Ecto neural progenitor cell (in vitro differentiated cells): ENCODE measurements at places on chromosomes 1 and 21.

DNA sequence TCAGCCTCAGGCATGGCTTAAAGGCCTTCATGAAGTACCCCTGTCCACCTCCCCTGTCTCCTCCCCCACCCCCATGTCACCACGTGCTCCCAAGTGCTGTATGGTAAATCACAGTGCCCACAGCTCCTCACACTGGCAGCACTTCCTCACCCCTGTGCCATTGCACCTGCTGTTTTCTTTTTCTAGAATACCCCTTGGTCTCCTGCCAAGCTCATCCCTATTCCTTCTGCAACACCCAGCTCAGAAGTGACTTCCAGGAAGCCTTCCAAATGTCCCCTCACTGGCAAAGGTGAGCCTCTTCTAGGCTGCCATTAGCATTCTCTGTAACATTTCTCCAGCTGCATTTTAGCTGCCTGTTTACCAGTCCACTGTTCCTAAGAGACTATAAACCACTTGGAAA, 9.4 kb downstream of the AKNAD1 start:
- DNase-seq = no peak

DNA sequence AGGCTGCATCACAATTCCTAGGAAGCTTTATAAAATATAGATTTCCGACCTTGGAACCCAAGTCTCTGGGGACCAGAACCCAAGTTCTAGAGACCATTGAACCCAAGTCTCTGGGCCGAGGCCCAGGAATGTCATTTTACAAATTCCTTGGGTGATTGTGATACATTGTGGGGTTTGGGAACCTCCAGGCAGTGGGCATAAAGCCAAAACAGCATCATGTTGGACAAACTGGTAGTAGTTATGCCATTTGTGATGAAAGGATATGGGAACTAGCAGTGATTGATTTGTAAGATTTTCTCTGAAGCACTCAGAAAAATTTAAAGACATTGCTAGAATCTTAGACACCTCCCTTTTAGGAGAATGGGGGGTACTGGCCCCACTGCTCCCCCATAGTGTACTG, 160.2 kb downstream of the HIVEP3 start:
- no peak for DNase-seq

DNA sequence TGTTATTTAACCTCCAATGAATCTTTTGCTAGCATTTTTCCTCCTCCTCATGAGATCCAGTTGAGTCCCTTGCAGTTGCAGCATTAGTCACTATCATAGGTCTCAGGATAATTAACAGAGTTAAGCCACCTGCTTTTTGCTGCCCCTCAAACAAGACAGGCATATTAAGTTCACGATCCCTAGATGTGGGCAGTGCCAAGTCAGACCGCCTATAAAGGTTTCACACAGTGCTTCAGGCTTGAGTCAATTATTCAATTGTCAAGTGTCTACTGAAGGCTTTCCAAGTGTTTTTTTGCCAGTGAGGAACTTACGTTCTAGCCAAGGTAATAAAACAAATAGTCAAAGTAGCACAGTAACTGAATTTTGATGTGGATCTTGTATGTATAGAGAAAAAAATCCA, 175.0 kb downstream of the DAB1 start:
- DNase-seq = no peak

DNA sequence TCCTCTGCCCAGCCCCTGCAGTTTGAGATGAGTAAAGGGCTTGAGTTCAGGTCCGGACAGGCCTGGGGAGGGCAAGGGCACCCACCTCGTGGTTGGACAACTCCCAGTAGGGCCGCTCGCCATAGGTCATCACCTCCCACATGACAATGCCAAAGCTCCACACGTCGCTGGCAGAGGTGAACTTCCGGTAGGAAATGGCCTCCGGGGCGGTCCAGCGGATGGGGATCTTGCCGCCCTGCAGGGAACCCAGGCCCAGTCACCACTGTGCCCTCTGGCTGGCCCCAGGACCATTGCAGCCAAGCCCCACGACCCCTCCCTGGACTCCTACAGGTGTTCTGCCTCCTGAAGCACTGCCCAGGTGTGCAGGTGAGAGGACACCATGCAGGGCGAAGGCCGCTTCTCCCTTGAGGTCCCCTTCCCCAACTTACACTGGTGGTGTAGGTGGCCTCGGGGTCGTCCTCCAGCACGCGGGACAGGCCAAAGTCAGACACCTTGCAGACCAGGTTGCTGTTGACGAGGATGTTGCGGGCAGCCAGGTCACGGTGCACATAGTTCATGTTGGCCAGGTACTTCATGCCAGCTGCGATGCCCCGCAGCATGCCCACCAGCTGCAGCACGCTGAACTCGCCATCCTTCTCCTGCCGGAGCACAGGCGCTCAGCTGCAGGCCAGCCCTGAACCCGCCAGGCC, 24.1 kb downstream of the EPHA2 start:
- DNase-seq = no peak

GRCh38 chr1:188170411-188170810, 1341.7 kb downstream of the PLA2G4A start:
- no peak for DNase-seq

DNA sequence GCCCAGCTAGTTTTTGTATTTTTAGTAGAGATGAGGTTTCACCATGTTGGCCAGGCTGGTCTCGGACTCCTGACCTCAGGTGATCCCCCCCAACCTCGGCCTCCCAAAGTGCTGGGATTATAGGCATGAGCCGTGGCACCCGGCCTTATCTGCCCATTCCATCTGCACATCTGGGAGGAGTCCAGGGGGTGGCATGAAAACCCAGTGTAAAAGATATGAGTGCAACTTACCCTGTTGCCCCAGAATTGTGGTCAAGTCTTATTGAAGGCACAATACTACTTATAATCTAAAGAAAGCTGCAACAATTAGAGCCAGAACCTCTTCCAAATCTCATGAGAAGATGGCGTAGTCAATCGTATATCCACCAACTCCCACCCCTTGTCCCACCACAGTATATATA, 18.4 kb downstream of the CTXND2 start:
- DNase-seq = no peak

DNA sequence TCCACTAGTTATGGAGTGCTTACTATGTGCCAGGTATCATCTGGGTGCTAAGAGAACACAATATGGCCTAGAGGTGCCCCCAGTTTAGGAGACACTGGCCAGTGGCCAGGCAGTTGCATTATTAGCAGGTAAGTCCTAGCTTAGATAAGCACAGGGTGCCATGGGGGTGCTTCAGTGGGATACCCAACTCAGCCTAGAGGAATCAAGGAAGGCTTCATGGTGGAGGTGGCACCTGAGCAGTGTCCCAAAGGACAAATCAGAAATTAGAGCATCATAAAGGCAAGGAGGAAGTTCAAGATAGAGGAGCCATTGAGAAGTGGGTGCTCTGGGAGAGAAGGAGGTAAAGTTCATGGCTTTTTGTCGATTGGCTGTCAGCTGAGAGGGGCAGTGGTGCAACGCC, 31.9 kb upstream of the PKP1 start:
- peak; percentile 23 for DNase-seq

GRCh38 chr1:201584471-201585092, 45.7 kb downstream of the NAV1 start:
- no peak for DNase-seq

- DNase-seq = no peak
Observed at GRCh38 chr1:197706601-197707000, 68.7 kb downstream of the DENND1B start.

DNA sequence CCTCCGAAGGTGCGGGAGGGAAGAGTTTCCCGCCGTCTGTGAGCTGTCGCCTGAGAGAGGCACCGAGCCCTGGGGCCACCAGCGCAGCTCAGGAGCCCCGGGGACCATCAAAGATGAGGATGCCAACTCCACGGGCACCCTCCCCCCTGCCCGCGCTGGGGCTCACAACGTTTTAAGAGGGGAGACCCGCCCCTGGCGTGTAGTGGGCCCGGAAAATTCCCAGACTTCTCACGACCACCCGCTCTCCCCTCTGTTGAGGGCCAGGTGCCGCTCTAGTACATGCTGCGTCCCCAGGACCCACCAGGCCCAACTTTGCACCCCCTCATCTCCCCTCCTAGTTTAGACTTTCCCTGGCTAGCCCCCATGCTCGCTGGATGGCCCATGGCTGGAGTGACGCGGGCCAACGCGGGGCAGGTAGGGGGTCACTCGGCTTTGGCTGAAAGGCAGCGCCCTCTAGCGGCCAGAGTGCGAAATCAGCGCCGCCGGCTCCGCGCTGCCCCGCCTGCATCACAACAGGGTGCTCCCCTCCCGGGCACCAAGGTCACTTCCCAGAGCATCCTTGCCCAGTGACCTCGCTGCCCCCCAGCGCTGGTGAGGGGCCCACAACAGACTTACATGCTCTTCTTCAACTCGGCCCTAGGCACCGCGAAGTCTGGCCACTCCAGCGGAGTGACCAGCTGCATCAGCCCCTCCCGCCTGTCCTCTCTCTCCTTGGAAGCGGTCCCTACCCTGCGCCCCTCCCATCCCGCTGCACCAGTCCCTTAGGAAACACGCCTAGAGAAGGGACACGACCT, 1.8 kb downstream of the CD160 start:
- DNase-seq = peak; percentile 89

DNA sequence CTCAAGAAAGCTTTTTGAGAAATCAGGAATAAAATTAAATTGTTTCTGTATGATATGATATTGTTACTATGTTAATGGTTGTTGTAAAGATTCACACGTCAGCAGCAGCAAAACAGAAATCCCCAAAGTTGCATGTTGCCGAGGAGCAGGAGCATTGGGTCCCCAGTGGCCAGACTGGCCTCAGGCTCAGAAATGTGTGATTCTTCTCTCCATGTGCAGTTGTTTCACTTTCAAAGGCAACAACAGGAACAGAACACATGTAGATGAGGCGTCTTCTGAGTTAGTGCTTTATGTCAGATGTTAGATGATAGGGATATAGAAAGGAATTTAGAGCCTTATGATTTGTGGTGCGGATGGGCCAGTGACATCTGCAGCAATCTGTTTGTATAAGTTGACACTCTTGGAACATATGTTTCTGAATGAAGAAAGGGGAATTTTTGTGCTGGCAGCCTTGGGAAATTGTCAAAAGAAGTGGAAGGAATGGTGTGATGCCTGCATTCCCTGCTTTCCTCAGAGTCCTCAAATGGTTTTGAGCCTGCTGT, 2.1 kb upstream of the TTLL7 start:
- no peak for DNase-seq

DNA sequence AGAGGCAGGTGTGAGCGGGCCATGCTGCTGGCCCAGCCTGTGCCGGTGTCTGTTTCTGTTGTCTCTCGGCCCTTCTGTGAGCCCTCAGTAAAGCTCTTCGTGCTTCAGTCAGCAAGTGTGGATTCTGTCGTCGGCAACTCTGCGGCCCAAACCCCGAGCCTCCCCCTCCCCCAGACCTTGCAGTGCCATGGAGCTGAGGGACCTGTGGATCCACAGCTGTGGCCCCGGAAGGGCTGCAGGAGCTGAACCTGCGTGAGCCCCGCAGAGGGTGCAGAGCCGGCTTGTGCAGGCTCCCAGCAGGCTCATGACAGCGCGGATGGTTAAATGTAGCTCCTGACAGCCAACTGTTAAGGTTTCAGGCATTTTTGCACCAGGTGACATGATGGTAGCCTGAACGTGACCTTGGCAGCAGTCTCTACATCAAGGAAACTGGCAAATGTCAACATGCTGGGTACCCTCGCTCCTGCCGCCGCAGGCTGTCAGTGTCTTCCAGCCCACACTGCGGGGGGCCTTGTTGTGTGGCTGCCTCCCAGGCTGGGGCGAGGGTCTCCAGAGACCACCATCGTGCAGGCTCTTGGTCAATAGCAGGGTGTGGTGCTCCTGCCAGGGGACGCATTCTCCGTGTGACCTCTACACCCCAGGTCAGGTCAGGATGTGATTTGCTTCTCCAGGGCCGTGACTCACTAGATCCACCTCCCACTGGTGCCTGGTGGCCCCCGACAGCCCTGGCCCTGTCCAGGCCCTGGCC, 7.0 kb downstream of the LRRC3 start:
- DNase-seq = no peak

- no peak for DNase-seq
Observed at GRCh38 chr1:155079210-155079486, 511 bp downstream of the EFNA3 start.

GRCh38 chr1:45522324-45523104, 830 bp upstream of the PRDX1 start:
- DNase-seq = no peak

DNA sequence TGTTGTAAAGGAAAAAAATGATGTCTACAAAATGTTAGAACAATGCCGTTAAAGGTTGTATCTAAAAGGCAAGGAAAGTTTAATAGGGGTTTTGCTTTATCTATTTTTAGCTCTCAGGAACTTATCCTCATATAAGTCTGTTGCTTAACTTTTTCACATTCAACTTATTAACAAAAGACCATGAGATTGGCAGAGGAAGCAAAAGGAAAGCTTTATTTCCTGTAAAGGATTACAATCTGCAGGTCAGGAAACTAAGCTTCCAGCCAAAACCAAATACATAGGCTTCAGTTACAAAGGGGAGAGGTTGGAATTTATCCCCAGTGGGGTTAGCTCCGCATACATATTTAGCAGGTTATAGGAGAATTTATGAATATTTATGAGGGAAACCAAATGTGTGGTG, 58.7 kb upstream of the KIAA1614 start:
- no peak for DNase-seq

GRCh38 chr1:193417945-193418744, 231.7 kb upstream of the B3GALT2 start:
- no peak for DNase-seq

DNA sequence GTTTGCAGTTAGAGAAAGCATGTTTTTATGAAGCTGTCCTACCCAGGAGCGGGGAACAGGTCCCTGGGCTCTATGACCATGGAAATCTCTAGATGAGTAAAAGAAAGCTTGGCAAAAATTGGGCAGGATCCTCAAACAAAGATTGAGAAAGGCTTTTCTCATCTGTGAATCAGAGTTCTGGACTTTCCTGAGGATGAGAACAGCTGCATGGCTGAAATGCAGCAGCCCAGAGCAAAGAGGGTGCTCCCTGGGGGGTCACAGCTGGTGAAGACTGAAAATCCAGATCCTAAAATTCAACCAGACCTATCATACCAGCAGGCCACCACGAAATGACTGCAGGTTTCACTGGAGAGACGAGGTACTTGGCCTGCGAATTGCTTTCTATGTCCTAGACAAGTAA, 65.7 kb upstream of the APP start:
- DNase-seq = no peak

GRCh38 chr1:232062967-232063366, 436.4 kb downstream of the DISC1 start:
- no peak for DNase-seq

GRCh38 chr1:40897513-40897912, 35.4 kb upstream of the CITED4 start:
- no peak for DNase-seq

DNA sequence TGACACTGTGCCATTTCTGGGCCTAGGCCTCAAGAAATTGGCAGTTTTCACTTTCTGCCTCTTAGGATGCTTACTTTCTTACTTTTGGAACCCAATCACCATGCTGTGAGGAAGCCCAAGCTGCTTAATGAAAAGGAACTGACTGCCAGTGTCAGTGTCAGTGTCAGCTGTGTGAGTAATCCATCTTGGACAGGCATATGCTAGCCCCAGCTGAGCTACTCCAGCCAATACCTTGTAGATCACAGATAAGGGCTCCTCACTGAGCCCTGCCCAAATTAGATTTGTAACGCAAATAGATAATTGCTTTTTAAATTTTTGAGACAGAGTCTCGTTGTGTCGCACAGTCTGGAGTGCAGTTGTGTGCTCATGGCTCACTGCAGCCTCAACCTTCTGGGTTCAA, 59.6 kb downstream of the SELENOF start:
- DNase-seq = no peak

GRCh38 chr1:8382608-8383505, 64.9 kb downstream of the SLC45A1 start:
- DNase-seq = no peak
